HAP-1 (cell line): ENCODE measurements at places on chromosomes 2 and 18.

GRCh38 chr2:86309966-86310365, 27.5 kb downstream of the REEP1 start:
- DNase-seq: no peak

- DNase-seq: no peak
Measured at GRCh38 chr2:145288650-145289496, 769.0 kb upstream of the ZEB2 start.

DNA sequence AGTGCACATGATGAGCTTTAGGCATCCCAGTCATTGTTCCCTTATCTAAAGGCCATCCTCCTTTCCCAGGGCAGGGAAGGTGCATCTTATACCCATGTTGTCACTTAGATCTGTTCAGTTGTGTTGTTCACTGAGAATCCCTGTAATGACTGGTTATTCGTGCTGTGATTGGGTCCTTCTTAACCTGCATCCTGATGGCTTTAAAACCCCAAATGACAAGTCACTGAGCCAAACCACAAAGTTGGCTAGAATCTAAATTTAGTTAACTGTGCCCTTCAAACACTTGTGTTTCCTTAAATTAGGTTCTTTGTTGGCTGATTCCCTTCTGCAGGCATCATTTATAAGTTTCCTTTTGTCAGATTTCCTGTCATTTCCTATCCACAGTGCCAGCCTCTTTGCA, 58.5 kb upstream of the SLC16A14 start:
- no peak for DNase-seq

DNA sequence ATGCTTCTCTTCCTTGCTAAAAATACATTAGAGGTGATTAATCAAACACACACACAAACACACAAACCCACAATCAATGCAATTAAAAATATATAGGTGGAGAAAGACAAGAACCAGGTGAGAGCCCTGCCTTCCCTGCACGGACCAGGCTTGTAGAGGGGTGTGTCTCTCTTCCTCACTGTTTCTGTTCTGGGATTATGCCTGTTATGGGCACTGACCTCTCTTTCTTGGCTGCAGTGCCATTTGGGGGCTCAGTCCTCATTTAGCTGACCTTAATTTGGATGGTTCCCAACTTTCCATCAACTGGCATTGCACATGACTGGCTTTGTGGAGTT, 89.8 kb downstream of the SH3RF3 start:
- DNase-seq: no peak

DNA sequence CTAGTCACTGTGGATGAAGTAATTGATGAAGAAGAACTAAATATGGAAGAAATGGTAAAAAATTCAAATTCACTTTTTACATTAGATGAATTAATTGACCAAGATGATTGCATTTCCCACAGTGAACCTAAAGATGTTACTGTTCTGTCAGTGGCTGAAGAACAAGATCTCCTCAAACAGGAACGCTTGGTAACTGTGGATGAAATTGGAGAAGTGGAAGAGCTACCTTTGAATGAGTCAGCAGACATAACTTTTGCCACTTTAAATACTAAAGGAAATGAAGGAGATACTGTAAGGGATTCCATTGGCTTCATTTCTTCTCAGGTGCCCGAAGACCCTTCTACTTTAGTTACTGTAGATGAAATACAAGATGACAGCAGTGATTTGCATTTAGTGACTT, 26.6 kb upstream of the DYSF start:
- DNase-seq: no peak

DNA sequence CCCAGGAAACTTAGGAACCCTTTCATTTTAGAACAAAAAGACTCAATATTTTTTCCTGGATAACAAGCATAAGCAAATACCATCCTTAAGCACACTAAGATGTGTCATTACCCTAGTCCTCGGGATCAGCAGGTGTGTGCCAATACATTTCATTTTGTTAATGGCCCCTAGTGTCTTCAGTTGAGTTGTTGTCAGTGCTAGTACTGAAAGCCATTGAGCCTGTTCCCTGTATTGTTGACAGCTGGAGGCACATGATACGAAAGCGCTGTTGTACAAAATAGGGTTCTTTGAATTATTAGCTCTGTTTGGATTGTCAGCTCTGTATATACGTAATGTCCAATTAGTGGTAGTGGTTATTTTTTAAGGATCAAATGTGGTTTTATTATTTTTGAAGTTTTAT, 29.5 kb downstream of the VAPA start:
- DNase-seq: no peak

GRCh38 chr18:9209279-9209678, 72.7 kb downstream of the ANKRD12 start:
- no peak for DNase-seq

DNA sequence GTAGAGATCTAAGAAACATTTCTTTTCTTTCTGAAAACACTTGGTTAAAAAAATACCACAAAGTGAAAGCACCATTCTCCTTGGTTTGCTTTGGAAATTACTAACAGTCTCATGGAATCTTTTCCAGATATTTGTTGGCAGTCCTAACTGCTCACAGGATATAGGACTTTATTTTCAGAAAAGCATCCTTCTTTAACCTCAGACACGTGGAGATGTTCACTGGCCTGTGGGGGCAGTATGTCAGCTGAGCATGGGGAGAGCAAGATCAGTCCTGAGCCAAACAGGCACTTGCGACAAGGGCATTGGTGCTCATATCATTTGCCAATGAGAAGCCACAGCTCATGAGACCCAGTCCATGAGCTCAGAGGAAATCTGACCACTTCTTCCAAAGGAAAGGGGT, 371.9 kb downstream of the NBAS start:
- no peak for DNase-seq

DNA sequence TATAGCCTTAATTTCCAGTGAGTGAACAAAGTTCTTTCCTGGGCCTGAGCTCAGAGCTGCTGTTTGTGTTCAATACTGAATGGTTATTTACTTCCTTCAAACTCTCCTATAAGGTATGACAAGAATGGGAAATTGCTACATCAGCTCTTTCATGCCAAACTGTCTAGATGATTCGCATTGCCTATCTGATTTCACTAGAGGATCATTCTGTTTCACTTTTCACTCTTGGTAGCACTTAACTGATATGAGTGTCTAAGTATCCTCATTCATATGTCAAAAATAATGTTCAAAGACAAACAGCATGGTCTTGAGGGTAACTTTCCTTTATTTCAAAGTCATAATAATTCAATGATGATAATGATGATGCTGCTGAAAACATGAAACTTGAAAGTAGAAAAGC, 32.9 kb upstream of the SCG2 start:
- no peak for DNase-seq

DNA sequence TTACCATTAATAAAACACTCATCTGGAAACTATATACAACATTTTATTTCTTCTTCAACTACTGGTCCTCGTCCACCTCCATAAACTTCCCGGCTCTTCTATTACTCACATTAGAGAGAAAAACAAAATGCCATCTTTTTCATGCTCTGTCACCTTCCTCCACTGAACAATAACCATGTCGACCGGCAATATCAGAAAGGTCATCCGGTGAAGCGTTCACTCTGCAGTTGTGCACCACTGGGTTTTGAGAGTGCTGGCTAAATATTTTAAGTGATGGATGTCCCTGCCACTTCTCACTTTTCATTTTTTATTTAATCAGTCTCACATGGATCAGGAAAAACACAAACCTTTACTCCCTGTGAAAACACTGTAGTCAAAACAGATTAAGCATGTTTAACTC, 48.2 kb downstream of the SPP2 start:
- no peak for DNase-seq

DNA sequence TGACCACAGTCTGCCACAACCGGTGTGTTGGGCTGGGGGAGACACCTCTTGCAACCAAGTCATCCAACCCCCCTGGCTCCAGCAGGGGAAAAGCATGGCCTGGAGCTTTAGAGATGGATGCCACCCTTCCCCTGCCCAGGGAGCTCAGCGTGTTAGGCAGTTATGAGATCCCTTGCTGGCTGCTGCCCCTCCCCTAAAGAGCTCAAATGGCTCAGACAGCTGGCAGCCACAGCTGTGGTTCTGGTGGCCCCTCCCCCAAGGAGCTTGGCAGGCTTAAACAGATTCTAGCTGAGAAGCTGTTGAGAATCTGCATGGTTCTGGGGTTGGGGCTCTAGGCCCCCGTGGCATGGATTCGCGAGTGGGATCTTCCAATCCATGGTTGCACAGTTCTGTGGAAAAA, 64.7 kb downstream of the TEX51 start:
- DNase-seq: no peak

DNA sequence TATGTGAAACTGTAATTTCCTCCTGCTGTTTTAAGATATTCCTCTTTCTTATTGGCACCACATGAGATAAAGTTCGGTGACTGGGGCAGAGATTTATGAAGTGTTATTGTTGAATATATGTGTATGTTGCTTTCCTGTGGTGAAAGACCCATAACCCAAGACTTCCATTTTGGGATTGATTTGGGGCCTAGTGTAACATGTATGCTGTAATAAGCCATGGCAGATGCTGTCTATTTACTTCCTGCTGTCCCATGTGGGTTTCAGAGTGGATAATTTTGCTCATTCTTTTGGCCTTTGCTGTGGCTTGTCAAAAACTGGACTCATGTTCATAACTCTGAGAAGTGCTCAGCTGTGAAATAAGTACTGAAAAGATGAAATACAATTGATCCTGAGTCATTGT, 10.8 kb upstream of the MYO1B start:
- DNase-seq: no peak

DNA sequence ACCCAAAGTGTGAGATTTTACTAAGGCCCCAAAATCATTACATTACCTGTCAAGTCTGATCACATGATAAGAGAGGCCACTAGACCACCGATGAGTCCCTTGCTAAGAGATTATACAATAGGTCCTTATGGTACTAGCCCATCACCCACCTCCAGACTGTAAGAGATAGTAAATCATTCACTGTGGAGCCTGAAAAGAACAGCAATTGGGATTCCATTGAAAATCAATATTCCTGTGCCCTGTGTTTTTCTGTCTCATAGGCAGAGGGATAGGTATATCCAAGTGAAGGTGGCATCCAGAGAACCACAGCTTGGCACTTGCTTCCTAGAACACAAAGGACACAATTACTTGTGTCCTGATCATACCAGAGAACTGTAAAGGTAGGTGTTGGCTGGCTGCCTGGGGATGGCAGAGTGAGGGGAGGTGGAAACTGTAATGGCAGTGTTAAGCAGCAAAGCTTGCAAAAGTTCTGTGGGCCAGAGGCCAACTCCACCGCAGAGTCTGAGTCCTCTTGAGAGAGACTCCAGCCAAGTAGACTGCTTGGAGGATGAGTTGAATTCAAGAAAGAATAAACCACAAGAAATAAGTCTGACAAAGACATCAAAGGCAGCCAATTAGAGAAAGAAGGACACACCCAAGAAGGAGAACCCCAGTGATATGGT, 102.0 kb upstream of the PIEZO2 start:
- no peak for DNase-seq

DNA sequence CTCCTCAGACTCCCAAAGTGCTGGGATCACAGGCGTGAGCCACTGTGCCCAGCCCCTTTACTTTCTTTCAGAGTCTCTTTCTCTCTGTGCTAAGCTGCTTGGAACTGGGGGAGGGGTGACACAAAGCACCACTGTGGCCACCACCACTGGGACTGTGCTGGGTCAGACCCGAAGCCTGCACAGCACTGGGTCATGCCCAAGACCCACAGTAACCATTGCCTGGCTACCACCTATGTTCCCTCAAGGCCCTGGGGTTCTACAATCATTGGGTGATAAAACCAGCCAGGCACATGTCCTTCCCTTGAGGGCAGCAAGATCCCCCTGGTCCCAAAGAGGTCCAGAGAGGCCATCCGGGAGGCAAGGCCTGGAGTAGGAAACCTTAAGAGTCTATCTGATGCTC, 9.1 kb upstream of the CAB39 start:
- no peak for DNase-seq

DNA sequence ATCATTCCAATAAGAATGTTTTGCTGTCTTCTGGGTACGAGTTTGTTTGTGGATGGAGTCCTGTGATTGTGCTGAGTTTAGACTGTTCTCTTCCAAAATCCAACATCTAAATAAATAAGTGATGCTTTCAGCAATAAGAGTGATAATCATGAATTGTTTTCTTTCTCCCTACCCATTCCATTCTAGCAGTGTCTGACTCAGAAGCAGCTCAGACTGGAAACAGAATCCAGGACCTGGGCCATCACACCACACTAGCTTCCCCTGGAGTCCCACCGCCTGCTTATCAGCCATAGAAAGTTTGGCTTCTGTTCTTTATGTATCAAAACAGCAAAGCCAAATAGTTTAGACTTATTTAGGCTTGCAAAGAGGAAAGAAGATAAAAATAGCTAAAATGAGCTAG, 76.4 kb upstream of the CNGA3 start:
- no peak for DNase-seq

DNA sequence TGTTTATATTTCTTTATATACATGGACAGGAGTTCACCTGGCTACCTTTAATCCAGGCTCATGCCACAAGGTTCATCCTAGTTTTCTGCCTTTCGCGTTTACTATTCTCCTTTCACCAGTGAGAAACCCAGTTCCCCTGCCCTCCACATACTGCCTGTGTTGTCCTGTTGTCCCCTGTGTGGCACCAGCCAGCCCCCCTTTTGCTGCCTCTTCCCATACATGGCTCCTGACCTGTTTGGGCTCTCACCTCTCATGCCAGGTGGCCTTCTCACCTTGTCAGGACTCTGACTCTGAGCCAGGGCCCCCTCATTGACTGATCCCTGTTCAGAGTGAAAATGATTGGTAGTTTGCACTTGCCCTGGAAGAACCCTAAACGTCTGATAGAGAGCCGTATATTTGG, 13.6 kb downstream of the ASB1 start:
- DNase-seq: no peak

DNA sequence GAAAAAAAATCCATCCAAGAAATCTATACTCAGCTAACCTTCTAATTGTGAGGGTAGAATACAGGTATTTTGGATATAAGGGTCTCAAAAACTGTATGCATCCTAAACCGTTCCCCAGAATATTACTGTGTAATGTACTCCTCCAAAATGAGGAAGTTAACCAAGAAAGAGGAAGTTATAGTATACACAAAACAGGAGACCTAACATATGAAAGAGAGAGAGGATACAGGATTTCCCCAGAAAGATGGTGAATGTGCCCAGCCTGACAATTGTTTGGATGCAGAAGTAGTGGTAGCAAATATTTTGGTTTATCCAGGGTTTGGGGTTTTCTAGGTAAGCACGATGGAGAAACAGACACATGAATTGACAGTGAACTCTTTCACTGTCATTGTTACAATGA, 50.6 kb downstream of the GALNT3 start:
- DNase-seq: no peak

- DNase-seq: no peak
Measured at GRCh38 chr2:8479298-8479697, 202.6 kb upstream of the ID2 start.

DNA sequence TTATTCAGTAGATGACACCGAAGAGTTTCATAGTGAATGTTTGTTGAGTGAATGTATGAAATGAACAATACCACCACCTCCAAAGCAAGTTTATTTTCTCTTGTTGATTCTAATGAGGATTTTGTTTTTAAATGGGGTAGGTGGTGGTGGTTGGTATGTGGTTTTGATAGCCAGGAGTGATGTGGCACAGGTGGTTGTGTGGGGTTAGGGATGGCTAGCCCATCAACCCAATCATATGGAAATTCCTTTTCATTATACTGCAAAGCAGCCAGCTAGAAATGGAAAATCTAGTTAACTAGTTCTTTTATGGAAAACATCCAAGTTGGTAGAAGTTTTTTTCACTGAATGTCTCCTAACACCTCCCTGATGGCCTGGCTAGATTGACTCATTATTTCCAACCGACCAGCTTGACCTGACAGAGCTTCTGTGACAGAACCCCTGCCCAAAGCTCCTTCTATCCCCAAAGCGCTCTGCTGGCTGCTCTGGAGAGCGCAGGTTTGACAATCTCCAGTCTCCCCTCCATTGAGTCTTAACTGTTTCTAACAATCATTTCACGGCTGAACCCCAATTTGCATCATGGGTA, 376.9 kb downstream of the MTX2 start:
- DNase-seq: no peak
